ENCODE measurements at places on chromosomes 2 and 18.
A peak's percentile ranks its signal among the peaks of the same experiment; 100 is the strongest.

- no peak for DNase-seq
Measured at GRCh38 chr2:42523341-42523740, 29.6 kb upstream of the KCNG3 start.

GRCh38 chr2:211836409-211836808 lies 702.2 kb downstream of the ERBB4 start:
- no peak for DNase-seq

GRCh38 chr2:86016581-86016980 lies 89.1 kb downstream of the POLR1A start:
- DNase-seq: no peak

DNA sequence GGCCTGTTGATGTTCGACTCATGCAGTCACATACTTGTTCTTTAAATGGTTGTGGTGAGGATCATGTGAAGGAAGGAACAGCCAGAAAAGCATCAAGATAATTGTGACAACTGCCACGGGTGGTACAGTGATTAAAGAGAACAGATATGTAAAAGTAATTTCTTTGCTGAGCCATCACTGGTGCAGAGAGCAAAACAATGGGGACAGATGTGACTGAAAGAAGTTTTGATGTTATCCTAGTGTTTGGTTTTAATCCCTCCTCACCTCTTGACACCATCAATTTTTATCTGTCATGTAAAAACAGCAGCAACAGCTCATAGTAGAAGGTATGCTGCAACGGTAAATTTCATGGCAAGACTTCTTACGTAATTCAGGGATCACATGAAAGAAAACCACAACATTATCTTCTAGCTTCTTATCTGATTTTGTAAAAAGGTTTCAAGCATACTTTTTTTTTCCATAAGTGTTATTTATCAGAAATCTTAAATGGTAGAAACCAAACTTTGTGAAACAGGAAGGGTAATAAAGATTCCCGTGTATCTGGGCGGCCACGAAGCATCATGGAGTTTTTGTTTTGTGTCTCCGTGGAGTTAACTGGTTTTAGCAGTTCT lies 65.2 kb downstream of the PLCL1 start:
- peak; percentile 25 for DNase-seq

DNA sequence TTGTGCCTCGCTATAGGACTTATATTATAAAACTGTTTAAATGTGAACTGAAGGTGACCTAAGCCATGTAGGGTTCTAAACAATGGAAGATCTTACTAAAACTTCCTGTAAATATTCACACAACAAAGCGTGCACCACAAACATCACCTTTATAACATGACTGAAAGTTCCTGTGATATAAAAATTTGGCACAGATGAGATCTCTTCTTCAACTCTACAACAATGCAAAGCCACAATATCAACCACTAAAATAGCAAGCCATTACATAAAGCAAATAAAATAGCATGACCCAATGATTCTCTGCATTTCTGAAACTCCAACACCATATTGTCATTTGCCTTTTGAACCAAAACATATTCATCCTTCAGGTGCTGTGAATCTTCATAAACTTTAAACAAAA lies 3.5 kb downstream of the YES1 start:
- DNase-seq: no peak

- no peak for DNase-seq
Measured at GRCh38 chr2:181076658-181077057, 96.3 kb downstream of the UBE2E3 start.

DNA sequence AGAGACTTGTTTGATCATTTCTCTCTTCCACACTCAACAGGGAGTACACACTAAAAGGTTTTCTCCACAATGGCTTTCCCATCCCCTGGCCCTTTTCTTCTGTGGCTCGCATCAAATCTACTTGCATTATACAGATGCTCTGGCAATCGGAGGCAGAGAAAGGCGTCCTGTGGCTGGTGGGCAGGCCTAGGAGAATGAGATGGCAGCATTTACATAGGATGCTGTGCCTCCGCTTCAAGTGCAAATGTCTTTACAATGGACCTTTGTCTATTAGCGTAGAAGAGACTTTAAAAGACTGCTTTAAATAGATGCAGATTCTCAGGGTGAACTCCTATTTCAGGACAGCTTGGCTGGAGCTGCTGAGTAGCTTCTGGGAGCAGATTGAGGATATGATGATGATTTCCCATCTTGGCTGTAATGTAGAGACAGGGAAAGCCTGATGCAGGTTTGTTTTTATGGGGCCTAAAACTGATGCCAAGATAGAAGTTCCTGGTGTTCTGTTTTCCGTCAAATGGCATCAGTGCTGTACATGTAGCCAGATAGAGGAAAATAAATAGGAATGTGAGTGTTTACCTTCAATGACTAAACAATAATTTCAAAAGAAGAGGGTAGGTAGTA lies 423.4 kb downstream of the RND3 start:
- DNase-seq: no peak

- no peak for DNase-seq
Measured at GRCh38 chr2:212722046-212722445, 183.4 kb upstream of the ERBB4 start.

- peak; percentile 29 for DNase-seq
Measured at GRCh38 chr2:174682578-174683391, 81.5 kb downstream of the CHRNA1 start.
